ENCODE measurements at places on chromosomes 11 and 22.
A peak's percentile ranks its signal among the peaks of the same experiment; 100 is the strongest.

- DNase-seq: no peak
Observed at GRCh38 chr11:80041136-80042000, 600.5 kb upstream of the TENM4 start.

GRCh38 chr22:37749831-37750595 is 53.2 kb downstream of the TRIOBP start:
- no peak for DNase-seq

GRCh38 chr11:134360050-134360835 is 28.5 kb downstream of the GLB1L2 start:
- DNase-seq: peak; percentile 92

DNA sequence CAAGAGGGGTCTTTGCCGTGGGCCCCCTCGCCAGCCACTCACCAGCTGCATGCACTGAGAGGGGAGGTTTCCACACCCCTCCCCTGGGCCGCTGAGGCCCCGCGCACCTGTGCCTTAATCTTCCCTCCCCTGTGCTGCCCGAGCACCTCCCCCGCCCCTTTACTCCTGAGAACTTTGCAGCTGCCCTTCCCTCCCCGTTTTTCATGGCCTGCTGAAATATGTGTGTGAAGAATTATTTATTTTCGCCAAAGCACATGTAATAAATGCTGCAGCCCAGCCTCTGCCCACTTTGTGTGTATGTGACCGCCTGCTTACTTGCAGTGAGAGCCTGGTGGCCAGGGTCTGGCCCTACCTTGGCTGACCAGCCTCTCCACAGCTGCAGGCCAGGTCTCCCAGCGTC is 2.8 kb upstream of the CRACR2B start:
- DNase-seq: no peak

- DNase-seq: no peak
Observed at GRCh38 chr11:18366286-18366685, 28.1 kb upstream of the LDHA start.

GRCh38 chr22:35894937-35895708 is 133.5 kb downstream of the RBFOX2 start:
- DNase-seq: no peak

DNA sequence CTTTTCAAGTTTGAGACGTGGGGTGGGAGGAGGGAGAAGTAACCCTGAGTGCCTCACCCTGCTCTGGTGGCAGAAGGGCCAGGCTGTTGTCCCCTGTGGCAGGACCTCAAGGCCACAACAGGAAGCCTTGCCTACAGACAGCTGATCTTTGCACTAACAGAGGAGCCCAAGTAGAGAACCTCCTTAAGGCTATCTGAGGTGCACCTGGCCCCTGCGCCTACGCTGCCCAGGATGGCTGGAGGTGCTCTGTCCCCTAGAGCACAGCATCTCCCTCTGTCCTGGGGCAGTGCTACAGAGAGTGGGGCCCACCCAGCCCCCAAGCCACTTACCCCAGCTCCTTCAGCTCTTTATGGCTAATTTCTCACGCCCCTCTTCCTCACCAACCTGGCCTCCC is 27.0 kb downstream of the MYO7A start:
- no peak for DNase-seq

DNA sequence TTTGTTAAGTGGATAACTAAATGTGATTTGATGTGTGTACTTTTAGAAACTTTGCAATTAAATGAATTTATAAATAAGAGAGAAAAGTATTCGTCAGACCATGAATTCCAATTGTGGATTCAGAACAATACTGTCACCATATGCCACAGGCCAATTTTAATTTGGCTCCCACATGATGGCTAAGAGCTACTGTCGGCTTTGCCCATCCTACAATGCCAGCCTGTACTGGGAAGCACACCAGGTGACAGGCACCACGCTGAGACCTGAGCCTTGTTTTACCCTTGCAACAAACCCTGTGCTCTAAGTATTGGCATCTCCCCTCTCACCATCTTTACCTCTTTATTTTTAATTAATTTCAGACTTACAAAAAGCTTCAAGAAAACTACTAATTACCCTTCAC is 14.0 kb downstream of the RAB30 start:
- DNase-seq: no peak

DNA sequence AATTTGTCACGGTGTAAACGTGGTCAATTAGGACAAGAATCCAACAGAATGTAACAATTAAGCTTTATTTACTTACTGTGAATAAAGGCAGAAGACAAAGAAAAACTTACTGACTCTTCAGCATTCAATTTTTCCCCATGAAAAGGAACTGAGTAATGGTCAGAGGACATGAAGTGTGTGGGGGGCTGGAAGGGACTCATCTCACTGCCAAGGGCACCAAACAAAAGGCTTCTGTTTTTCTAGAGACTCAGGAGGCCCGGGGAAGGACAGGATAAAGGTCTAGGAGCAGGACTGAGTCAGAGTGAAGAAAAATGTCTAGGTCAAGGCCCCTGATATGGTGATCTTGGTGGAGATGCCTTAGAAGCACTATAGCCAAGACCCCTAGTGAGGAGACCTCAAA is 564.2 kb upstream of the ANO5 start:
- DNase-seq: no peak

GRCh38 chr11:116558504-116559211 is 214.1 kb downstream of the BUD13 start:
- no peak for DNase-seq

DNA sequence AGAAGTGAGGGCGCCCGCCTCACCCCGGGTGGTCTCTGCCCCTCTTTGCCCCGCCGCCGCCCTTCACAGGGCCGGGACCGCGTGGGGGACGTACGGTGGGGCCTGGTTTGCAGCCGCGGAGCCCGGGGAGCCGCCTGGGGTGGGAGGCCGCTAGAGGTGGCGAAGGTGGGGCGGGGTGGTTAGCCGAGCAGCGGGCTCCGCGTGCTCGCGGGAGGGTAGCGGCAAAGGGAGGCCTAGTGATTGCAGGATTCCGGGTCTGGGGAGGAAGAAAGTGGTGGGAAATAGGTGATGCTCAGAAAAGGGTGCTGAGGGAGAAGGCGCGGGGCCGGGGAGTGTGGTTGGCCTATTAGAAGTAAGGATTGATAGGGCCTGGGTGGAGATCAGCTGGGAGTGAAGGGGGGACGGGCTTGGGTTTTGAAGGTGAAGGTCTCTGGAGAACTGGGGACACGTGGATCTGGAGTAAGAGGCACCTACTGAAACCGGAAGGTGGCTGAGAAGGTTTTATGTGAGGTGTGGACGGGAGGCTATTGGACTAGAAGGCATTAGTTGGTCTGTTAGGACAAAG is 571 bp downstream of the FAR1 start:
- peak; percentile 42 for DNase-seq

DNA sequence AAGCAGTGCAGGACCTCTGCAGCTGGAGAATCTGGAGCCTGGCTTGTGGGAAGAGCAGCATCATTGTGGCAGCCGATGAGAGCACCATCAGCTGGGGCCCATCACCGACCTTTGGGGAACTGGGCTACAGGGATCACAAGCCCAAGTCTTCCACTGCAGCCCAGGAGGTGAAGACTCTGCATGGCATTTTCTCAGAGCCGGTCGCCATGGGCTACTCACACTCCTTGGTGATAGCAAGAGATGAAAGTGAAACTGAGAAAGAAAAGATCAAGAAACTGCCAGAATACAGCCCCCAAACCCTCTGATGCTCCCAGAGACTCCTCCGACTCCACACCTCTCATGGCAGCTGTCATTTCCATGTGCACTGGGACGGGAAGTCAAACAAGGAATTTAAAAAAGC is 35.6 kb downstream of the ASRGL1 start:
- DNase-seq: no peak

Measured in activated naive CD4-positive, alpha-beta T cell treated with anti-CD3 and anti-CD28 coated beads, Interleukin-2, amount 50 U/mL, for 72 hours (primary cell).